Cerebellar cortex (tissue), 1 donor: ENCODE measurements at places on chromosomes 12 and 14.
A peak's percentile ranks its signal among the peaks of the same experiment; 100 is the strongest.

- no peak for DNase-seq
Observed at GRCh38 chr12:68403711-68404110, 71.5 kb upstream of the MDM1 start.

GRCh38 chr12:10739157-10740118 is 16.3 kb upstream of the YBX3 start:
- no peak for DNase-seq

DNA sequence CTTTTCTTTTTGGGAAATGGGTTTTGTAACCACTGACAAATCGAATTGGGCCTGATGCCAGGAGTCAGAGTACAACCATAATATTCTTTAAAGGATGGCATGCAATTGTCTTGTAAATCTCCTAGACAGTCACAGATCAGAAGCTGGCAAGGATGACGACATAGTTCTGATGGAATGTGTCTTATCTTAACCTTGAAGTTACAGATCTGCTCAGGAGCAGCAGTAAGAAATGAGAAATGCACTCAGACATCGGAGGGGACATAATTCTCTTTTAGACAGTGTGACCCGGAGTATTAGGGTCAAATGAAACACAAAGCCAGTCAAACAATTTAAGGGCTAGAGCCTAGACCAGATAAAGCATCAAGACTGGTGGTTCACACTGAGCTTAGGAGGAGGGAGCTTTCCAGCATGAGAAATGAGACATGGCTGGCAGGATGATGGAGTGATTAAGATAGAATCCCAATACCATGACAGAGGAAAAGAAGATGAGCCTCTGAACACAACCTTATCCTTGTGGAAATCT is 17.5 kb downstream of the CBX5 start:
- peak; percentile 82 for DNase-seq

- DNase-seq = no peak
Observed at GRCh38 chr12:93080452-93080851, 151.4 kb upstream of the EEA1 start.

- DNase-seq = no peak
Observed at GRCh38 chr12:67520606-67521005, 127.9 kb upstream of the DYRK2 start.

- no peak for DNase-seq
Observed at GRCh38 chr14:86712727-86713126, 1182.8 kb downstream of the FLRT2 start.

- DNase-seq = peak; percentile 93
Observed at GRCh38 chr14:99199846-99200653, 71.9 kb downstream of the BCL11B start.

GRCh38 chr12:109459247-109459646 is 17.9 kb downstream of the KCTD10 start:
- no peak for DNase-seq

GRCh38 chr14:55921511-55921910 is 196.7 kb upstream of the PELI2 start:
- DNase-seq = peak; percentile 82

GRCh38 chr14:88228522-88229236 is 94.4 kb downstream of the KCNK10 start:
- no peak for DNase-seq

DNA sequence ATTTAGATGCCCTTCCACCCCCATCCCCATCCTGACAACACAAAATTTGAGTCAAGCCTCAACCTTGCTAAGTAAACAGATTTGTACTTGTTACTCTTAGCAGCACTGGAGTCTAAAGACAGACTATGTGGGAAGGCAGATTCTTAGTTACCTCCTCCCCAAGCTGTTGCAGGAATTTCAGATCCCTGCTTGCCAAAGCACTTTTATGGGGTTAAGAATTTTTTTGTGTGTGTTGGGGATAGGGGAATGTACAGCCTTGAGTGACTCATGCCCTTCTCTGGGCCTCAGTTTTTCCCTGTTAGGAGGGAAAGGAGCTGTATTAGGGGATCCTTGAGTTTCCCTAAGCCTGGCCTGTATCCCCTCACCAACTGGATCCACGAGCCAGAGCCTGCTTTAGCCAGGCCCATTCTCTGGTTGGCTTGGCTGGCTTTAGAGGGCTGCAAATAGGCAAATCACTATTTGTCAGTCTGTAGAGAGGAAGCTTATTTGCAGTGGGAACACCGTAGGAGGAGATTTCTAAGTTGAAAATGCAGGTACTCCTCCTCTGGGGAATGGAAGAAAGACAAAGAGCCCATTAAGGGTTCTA is 27.7 kb upstream of the RNU6-8 start:
- no peak for DNase-seq
